ENCODE measurements at places on chromosomes 4 and X.

- DNase-seq: no peak
These were observed 70.8 kb upstream of the EPGN start for GRCh38 chr4:74237425-74237966.

DNA sequence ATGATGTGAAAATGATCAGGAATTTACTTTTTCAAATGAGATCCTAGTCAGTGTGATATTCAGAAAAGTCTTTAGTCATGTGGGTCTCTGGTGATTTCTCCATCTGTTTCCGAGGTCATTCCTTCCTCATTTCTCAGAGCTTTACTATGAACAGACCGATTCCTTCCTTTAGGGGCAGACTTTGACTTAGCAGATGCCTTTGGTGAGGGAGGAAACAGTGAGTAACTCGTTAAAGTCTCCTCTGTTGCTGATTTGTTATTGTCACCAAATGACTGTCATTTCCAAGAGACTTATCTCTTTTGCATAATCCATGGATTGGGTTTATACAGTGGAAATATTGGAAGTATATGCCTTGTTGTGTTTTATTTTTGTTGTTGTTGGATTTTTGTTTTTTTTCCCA is 76.2 kb upstream of the CD99 start:
- no peak for DNase-seq

- no peak for DNase-seq
These were observed 686.1 kb downstream of the DMD start for GRCh38 chrX:32525234-32525633.

DNA sequence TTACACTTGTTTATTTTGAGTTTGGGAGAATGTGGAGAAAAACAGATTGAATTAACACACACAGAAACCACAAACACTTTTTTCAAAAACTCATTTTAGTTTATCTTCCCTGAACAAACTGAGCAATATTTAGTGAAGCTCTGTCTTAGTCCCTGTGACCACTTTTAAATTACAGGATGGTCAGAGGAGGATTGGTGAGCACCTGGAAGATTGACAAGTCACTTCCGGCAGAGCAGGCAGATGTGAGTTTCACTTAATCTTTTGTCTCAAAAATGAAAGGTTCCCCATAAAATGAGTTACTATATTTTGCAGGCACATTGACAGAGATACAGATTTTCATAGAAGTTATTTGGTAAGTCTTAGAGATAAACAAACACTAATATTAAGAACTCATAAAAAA is 970.1 kb downstream of the ADGRL3 start:
- DNase-seq: no peak

DNA sequence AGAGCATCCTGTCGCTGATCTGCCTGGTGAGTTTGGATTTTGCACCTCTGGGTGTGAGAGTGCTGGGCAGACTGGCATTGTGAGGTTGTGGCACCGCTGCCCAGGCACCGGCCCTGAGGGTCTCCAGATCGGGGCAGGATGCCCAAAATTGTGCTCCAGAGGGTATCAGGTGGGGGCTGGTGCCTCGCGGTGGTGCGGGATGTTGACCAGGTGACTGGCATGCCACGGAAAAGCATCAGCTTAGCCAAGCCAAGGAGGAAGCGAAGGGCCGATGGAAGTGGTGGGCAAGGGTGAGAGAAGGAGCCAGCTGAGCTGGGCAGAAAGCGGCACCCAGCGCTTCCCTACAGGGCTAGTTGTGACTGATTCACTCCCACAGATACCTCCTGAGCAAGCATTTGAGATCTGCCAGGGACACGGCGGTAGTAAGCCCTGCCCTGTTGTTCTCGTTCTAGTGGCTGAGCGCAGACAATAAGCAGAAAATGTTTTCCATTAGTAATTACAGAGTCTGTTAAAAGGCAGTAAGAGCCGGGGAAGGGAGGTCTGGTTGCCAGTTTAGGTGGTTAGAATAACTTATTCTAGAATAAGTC is 809 bp downstream of the ZFP92 start:
- no peak for DNase-seq

DNA sequence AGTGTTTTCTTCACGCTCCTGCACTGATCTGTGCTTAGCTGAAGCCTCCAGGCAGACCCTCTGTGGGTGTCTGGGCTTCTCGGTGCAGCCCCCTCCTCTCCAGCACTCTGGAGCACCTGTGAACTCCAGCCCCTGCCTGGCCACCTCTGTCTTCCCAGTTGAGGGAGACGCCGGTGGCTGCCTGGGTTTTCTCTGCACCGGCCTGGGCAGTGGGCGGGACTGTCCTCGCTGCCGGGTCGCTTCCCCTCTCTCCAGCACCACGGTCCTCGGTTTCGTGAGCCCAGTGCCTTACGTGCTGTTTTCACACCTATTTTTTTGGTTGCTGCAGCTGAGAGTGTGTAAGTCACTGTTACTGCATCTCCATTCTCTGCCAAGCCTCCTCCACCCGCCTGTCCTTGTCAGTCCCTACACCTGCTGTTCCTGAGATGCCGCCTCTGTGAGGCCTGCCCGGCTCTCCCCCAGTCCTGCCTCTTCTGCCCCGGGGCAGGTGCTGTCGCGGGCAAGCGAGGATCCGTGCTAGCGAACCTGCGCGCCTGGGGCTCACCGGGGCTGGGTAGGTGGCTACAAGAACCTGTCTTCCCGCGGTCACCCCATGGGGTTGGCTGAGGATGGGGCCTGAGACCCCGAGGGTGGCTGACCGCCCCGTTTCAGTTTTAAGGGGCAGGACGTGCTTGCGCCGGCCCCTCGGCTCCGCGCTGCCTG is 2.4 kb upstream of the FGFRL1 start:
- DNase-seq: peak; percentile 9

- DNase-seq: no peak
These were observed 197.9 kb downstream of the PRDM5 start for GRCh38 chr4:120724656-120725055.

DNA sequence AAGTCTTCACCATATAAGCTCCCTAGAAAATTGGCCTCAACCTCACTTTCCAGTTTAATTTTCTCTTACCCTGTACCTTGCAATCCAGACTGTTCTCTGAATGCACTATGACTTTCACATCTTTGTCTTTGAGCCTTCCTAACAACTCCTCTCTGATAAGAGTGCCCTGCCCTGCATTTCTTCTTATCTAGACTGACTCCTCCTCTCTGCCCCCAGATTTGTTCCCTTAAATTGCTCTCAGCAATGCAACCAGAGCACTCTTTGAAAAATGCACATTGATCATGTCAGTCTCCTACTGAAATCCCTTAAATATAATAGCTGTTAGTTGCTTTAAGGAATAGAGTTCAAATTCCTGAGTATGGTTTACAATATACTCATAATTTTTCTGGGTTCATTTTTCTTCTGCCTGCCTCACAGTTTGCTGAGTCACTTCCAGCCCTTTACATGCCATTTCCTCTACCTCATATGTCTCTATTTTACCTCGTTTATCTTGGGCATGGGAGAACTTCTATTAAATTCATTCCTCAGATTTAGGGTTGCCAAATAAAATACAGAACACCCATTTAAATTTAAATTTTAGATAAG is 582.7 kb upstream of the AADAT start:
- no peak for DNase-seq

DNA sequence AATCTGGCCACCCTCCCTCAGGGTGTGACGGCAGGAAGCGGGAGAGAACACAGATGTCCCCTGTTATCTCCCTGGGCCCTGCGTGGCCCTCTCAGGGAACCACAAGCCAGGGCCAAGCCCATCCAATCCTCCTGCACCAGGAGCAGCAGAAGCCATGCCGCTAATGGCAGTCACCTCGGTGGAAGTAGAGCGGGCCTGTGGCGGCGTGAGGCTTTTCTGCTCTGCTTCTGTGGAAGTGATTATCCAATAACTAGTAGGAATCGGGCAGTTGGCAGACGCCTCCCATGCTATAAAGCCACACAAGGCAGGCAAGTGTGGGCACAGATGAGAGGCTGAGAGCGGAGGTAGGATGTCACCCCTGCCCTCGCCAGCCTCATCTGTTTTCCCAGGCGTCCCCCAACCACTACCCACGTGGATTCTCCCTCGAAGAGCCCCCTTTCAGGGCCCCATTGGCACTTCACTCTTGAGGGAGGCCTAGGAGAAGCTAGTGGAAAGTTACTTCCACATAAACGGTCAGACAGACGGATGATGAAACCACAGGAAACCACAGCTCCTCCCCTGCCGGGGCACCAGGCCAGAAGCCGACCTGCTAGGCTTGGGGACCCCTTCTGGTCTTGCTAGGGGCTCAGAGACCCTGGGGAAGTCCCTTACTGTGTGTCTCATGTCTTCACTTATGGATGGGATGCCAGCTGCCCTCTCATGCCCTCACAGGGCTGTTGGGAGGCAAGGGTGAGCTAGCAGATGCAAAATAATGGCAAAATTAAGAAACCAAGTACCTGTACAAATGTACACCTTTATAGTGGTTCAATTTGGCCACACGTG is 18.8 kb upstream of the TMSB4X start:
- DNase-seq: peak; percentile 83

DNA sequence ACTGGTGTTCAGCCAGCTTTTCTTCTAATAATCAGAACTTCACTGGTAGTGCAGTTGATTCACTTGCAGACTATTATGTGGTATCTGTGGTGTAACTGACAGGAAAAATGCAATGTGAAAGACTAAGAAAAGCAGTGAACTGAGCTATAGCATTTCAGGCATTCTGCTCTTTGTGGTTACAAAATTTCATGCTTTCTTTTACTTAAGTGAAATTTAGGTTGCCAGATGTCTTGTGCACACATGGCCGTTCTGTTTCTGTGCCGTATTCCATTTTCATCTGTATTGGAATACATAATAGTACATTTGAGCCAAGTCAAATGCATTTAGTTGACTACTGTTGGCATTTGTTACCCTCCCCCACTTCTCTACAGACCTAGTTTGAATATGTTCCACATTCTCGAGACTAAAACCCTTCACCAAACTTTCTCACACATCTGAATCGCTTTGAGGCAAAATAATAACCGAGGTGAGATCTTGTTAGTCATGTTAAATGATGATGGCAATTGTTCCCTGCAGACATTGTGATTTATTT is 8.2 kb downstream of the RTL3 start:
- peak; percentile 29 for DNase-seq

DNA sequence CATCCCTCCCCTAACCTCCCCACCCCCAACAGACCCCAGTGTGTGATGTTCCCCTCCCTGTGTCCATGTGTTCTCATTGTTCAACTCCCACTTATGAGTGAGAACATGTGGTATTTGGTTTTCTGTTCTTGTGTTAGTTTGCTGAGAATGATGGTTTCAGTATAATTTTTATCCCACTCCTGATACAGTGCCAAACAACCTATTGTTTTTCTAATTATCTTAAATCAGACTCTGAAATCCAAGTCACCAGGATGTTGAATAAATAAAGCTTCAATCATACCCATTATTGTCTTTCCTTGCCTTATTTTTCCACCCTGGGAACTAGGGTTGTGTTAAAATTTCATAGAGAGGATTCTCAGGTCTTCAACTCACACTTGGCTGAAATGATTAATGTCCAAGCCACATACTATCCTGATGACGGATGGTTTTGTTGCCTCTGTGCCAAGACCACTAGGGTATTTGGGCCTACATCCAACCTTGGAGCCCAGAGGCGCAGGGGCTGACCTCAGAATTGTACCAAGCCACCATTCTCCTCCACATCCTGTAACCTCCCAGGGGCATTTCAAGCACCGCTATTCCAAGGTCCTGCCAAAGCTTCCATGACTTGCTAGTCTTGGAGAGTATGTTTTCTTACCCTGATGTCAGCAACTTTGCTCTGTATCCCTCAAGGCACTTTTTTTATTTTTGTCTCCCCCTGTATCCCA is 332.4 kb downstream of the ARHGAP24 start:
- DNase-seq: no peak

DNA sequence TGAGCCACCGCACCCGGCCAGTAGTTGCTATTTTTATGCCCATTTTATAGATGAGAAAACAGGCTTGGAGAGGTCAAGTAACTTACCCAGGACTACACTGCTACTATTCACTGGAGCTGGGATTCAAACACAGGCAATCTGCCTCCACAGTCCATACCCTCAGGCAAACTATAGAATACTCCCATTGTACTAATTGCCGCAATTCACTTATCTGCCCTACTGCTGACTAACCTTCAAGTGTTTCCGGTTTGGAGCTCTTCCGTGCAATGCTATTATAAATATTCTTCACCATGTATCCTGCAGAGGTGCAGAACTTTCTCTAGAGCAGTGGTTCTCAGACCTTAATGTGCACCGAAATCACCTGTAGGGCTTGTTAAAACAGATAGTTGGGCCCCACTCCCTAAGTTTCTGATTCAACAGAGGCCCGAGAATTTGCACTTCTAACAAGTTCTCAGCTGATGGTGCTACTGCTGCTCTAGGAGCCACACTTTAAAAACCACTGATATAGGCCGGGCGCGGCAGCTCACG is 1.9 kb upstream of the G3BP2 start:
- no peak for DNase-seq

DNA sequence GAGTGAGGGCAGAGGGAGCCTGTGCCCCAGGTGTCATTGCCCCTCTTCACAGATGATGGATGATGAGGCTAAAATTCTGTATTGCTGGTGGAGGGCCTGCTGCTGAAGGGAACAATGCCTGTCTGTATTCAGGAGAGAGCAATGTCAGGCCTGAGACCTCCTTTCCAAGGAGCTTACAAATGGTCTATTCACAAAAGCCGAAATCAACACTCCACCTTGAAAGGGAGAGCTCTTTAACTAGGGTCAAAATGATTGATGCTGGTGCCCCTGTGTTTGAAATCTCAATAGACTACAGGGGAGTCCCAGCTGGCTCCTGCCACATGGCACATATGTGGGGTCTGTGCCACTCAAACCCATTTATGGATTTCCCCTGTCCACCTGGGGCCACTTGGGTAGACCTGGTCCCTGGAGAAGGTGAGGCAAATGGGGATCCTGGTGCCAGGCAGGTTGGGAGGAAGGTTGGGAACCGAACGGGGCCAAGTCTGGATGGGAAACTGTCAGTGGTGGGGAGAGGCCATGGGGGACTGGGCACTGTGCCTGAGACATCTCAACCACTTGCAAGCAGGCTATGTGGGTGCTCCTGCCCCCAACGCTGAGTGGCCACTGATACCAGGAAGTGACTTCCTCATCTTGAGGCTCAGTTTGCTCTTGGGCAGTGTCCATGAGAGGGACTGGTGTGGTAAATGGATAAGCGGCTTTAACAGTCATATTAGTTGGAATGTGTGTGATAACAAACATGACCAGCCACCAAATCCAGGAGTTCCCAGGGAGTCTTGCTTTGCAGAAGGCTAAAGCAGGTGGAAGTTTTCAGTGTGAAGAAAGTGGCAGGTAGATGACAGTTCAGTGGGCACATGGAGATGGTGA is 223.8 kb upstream of the PSAPL1 start:
- DNase-seq: no peak

GRCh38 chrX:154049209-154050112 is 29.8 kb upstream of the IRAK1 start:
- DNase-seq: no peak

DNA sequence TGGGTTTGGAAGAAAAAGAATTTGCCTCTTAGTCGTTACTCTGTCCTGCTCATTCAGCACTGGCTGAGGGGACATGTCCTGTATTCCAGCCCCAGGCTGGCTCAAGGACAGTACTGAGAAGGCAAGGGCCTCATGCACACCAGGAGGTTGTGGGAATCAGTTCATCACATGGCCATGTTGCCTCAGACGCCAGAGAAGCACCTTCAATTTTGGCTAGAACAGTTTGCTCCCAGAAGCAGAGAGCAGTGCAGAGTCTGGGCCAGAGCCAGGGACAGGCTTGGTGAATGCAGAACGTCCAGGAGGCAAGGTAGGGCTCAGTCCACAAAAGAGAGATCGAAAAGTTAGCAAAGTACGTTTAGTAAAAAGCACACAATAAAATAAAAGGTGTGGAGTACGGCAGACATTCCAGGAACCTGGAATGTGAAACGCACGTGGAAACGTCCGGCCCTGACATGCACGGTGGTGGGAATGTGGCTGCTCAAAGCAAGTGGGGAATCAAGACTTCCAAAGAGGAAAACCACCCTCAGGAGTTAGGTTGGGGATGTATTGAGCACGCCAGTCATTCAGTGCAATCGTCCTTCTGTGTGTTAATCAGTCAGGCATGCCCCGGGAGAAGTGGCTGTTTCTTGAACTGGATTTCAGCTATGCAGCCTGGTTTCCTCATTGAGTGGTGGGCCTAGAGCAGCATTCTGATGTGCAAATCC is 1.2 kb upstream of the SLC2A9 start:
- DNase-seq: no peak
